ENCODE measurements at places on chromosomes 12 and 14.

DNA sequence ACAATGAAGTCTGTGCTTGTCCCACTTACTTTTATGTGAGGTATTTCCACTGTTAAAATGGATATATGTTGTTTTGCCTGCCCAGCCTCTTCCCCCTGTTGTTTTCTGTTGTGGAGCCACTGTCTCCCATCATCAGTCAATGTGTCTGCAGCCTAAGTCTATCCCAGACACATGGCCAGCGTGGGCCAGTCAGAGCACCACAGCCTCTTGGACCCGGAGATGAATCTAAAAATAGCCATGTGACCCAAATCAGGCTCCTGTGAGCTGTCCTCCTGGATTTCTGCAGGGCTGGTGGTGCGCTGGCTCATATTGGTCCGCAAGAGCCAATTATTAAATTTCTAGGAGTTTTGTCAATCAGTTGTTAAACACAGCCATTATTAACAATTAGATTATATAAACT lies 44.0 kb upstream of the PRICKLE1 start:
- no peak for DNase-seq

DNA sequence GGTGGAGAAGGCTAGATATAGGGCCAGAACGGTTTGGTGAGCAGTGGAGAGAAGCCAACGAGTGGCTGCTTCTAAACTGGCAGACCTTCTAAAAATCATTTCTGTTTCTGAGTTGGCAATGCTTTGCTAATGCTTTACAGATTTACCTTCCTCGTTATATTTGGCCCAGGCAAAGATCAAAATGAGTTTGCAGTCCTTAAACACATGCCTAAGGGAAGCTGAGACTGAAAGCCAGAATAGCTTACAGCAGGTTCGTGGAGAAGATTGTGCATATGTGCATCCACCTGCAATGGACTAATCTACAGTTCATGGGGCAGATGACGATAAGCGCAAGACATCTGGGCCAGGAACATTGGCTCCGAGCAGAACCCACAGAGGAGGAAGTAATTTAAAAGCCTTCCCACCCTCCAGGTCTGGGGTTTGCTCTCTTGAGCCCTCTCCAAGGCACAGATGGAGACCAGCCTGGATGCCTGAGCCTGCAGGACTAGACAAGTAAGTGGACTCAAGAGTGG lies 99.4 kb downstream of the NINJ2 start:
- no peak for DNase-seq

GRCh38 chr12:129693731-129694130 lies 210.1 kb downstream of the TMEM132D start:
- DNase-seq, result no peak

DNA sequence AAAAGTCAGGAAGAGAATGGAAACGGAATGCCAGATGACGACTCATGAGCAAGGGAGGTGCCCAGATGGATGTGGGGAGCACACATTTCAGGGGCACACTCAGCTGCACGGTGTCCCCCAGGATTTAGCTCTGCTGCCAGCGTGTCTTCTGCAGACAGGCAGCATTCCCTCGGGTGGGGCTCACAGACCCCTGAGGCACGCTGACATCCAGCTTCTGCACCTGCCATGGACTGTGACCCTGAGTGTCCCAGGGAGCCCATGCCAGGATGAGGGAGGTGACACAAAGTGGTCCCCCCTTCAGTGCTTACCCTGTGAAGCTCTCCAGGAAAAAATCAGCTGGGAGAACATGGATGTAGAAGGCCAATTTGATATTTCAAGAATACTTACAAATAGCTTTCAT lies 84.2 kb downstream of the PIWIL1 start:
- DNase-seq, result no peak

GRCh38 chr12:108955225-108955835 lies 65.5 kb downstream of the SVOP start:
- DNase-seq, result no peak

GRCh38 chr12:114694436-114695304 lies 10.7 kb upstream of the TBX3 start:
- DNase-seq, result no peak

GRCh38 chr12:96196781-96197180 lies 2.6 kb downstream of the ELK3 start:
- no peak for DNase-seq

DNA sequence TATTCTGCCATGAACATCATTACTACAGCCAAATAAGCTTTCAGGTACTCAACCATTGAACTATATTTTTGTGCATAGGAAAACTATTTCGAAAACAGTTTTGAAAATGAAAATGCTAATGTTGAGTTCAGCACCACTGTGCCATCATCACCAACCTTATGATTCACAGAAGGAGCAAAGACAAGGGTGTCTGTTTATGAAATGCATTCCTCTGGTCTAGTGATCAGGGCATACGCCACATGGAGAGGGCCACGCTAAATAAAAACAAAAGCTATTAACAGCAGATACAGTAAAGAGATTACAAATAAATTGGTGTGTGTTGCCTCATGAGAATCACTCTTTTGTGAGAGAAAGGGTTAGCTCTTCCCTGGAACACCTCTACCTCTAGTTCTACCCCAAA lies 43.2 kb upstream of the BMAL2 start:
- DNase-seq, result no peak
